Hematopoietic multipotent progenitor cell treated with erythropoietin and hydrocortisone succinate and interleukin-3 and kit ligand, for 15 days (in vitro differentiated cells): ENCODE measurements at places on chromosomes 5 and 9.

DNA sequence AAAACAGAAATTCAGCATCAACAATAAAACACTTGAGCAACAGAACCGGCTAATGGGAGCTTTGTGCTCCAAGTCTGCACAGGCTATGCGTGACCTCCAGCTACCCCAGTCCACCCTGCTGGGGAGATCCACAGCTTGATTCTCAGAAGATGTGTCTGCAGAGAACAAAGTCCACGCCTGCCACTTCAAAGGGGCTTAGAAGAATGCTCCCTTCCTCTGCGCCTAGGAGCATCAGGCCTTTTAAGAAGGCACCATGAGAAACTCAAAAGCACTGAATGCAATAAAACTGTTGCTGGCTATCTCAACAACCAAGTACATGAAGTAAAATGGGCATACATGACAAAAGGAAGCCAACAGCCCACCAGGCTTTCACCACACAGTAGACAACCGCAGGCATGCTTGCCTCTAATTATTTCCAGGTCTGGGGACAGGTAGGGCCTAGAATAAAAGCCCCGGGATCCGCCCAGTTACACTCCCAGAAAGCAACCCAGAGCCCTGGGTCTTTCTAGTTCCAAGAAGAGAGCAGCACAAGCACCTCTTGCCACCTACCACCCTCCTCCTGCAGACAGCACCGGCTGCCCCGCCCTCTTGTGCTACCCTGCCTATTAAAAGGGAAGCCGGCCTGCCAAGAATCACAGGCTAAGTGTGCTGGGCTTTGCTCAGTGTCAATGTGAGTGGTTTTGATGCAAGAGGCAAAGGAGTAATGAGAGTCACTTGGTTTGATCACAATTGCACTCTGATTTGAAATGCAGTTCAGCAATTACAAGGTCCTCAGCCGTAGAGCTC lies 123.2 kb downstream of the SPOCK1 start:
- no peak for DNase-seq

GRCh38 chr5:51466214-51466613 lies 83.0 kb downstream of the ISL1 start:
- no peak for DNase-seq

GRCh38 chr5:10984021-10984715 lies 223.1 kb upstream of the DAP start:
- DNase-seq = no peak

DNA sequence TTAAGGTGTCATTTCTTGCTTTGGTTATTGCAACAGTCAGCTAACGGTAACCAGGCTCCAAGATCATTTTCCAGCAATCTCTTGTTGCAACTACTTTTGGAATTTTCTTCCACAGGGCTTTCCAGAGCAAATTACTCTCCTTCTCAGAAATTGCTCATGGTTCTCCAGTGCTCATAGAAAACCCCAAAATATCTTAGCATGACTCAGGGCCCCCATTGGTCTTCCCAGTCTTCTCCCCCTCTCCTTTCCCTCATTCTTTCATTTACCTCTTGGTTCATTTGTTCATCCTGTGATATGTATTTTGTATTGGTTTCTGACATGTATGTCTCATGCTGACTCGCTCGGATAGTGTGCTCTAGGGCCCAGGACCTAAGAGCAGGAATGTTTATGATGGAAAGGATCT lies 35.6 kb downstream of the WWC1 start:
- no peak for DNase-seq

GRCh38 chr9:18063856-18064390 lies 410.0 kb upstream of the ADAMTSL1 start:
- no peak for DNase-seq

GRCh38 chr9:124352616-124353015 lies 62.6 kb downstream of the PSMB7 start:
- DNase-seq = no peak

GRCh38 chr9:569296-569695 lies 272.2 kb upstream of the DMRT1 start:
- no peak for DNase-seq

- DNase-seq = no peak
These were observed 17.1 kb downstream of the SMARCA2 start for GRCh38 chr9:2032234-2032633.

DNA sequence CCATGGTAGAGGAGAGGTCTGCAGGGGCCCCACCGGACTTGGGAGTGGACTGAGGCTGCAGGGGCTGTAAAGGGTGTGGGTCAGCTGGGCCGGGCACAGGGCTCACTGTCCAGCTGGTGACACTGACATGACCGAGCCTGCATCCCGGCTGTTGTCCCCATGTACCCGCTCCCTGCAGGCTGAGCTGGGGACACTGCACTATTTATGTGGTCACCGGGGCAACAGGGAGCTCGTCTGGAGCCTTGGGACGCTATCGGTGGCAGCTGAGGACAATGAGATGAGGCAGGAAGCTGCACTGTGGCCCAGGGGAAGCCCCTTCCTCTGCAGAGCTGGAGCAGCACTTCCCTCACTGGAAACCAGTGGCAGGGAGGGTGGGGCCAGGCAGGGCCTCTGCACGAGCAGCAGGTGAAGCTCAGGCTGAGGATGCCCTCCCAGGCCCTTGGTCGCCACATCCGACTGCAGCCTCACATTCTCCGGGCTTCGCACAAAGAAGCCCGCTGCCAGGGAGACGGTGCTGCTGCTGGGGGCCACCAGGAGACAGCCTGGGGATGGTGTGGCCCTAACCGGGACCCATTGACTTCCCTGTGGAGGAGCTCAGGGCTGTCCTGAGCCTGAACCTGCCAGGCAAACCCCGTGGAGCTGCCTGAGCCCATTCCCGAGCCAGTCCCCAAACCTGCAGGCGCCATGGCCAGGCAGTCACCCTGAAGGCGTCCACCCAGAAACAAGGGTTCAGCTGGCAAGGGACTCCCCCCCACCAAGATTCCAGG lies 26.4 kb downstream of the ZDHHC11B start:
- DNase-seq = no peak

DNA sequence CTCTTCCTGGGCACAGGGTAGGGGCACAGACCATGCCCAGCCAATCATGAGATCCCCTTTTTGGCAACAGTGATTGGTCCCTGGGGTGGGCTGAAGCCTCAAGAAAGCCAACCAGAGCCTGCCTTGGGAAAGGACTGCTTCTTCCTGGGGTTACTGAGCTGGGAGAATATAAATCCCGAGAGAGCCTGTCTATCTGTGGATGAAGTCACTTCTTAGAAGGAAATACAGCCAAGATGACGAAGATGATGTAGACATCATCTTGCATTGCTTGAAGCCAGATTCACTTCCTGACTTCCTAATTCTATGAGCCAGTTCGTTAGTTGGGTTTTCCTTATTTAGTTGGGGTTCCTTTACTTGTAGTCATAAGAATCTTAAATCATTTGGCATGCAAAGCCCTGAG lies 50.1 kb upstream of the PWWP2A start:
- DNase-seq = no peak

DNA sequence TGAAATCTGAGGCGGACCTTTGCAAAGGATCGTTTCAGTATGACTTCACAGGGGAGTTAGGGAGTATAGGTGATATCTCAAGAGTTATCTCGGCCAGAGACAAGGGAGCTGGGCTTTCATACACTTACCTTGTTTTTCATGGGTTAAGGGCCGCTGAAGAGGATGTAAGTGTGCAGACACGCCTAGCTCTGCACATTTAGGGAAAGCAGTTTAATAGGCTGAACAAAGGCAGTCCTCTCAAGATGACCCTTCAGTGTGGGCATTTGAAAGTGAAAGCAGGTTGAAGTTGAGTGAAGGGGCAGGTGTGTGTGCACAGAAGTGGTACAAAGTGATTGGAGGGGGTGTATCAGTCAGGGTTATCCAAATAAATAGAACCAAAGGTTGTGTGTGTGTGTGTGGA lies 33.1 kb upstream of the PRXL2C start:
- no peak for DNase-seq

GRCh38 chr9:4706971-4707622 lies 27.7 kb downstream of the CDC37L1 start:
- no peak for DNase-seq

- no peak for DNase-seq
These were observed 273.4 kb downstream of the DENND1A start for GRCh38 chr9:123656565-123656964.

DNA sequence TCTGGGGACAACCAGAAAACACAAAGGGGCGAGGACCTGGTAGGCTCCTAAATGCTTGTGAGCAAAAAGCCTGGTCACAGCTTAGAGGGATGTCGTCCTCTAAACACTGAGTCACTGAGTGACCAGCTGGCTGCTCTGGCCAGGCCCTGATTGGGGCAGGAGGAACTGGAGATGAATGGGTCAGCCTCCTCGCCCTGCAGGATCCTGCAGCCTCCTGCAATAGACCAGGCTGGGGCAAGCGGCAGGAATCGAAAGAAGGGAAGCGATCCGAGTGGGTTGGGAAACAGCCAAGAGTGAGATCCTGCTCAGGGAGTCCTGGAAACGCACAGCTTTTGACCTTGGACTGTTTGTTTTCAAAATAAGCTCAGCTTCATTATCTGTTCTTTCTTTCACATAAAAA lies 34.1 kb upstream of the MSX2 start:
- DNase-seq = no peak

DNA sequence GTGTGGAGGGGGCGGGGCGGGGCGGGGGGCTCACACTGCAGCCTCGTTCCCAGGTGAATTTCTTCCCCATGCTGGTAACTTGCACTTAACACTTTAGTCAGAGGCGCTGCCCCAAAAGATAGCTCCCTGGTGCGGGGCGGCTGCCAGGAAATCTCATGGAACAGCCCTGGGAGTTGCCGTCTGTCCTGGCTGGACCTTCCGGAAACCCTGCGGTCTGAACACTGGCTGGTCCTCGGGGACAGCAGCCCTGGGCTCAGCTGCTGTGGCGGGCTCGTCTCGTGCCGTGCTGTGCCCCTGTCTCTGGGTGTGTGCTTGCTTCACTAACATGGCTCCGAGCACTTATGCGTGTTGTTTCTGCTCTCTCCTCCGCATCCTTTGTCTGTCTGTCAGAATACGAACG lies 25.8 kb downstream of the PTGES2 start:
- DNase-seq = no peak

GRCh38 chr5:7872517-7873130 lies 3.7 kb downstream of the MTRR start:
- DNase-seq = no peak

DNA sequence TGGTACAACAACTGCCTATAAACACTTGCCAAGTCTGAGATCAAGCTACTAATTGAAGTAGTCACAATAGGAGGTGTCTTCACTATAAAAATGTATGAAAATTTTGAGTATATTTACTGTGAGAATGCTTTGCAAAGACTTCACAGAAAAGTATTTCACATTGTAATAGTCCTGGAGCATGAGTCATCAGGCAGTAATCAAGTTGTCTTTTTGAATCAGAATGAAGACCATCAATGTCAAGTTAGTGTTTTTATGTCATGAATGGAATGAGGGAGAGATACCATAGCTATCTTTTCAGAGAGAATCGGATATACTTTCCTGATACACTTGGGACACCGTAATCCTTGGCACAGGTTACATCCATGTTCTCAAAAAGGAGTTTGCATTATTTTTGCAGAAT lies 466.9 kb upstream of the ARRDC3 start:
- DNase-seq = no peak

DNA sequence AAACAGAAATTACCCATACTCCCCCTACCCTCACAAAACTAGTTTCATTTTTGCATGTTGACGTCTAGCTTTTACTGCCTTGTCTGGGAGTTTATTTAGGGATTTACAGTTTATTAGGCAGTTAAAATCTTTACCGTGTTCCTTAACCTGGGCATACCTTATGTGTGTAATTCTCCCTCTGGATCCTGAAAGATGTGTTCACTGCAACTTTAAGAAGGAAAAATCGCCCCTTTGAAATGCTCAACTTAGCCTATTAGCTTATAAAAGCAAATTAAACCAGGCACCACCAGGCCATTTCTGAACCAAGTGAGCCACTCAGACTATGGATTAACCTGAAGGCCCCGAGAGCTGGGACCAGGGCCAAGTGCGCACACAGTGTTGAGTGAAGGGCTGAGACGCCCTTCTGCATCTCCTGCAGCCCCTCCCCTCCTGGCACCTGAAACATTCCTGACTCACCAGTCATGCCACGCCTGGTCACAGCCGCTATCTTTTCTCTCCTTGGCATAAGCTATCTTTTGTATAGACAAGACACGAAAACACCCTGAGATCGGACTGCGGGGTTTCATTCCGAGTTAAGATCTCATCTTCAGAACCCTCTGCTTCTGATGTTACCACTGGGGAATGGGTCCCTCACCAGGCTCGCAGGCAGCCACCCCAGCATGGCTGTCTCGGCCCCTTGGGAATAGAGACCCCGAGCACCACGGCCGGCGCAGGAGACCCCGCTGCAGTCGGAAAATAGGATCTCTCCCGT lies 111.9 kb downstream of the ROR2 start:
- no peak for DNase-seq

- DNase-seq = peak; percentile 22
These were observed 1.9 kb upstream of the IL13 start for GRCh38 chr5:132655821-132656773.

DNA sequence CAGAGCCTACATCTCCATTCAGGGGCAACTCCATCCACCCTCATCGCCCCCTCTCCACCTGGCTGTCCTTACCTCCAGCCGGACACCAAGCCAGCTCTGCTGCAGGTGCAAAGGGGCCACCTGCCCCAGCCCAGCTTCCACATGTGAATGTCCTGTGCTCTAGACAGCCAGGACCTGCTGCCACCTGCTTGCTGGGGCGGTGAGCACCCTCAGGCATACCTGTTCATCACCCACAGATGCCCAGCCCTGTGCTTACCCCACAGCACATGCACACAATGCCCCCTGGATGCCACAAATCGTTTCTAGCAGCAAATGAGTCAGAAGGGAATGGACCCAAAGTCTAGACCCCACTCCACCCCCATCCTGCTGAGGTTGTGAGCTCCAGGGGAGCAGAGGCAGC lies 13.3 kb upstream of the NKD2 start:
- DNase-seq = no peak

GRCh38 chr9:130847306-130848217 lies 12.5 kb downstream of the ABL1 start:
- no peak for DNase-seq

- no peak for DNase-seq
These were observed 73.1 kb downstream of the MAN2A1 start for GRCh38 chr5:109762821-109763220.

DNA sequence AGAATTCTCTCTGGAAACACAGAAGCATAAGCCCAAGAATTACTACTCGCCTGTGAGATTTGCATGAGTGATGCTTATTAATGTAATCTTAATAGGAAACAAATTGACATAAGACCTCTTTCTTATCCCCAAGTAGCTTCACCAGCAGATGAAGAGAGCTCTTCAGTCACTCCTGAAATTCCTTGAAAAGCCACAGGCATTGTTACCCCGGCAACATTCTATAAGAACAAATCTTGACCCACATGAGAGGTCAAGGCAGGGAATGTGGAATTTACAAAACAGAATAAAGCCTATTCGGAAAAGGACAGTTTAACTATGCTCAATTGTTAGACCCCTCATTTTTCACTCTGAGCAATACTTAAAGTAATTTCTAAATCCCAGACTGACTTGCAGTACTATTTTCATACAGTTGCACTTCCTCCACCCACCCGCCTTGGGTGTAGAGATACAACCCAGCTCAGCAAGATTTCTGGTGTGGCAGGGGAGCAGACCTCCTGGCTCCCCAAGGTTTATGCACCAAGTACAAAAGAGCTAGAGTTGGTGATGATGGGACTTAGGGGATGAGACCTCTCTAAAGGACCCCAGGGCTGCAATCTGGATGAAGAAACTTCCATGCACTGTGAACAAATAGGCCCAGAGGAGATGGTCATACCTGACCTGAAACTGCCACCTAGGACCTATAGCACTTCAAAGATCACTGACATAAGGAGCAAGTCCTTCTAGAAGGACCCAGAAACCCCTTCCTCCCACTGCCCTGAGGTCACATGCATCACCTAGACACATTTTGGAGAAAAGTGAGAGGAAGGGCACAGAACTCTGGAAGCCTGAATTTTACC lies 242.1 kb downstream of the ZNF608 start:
- DNase-seq = no peak
